ENCODE measurements at places on chromosomes 2 and 18.

DNA sequence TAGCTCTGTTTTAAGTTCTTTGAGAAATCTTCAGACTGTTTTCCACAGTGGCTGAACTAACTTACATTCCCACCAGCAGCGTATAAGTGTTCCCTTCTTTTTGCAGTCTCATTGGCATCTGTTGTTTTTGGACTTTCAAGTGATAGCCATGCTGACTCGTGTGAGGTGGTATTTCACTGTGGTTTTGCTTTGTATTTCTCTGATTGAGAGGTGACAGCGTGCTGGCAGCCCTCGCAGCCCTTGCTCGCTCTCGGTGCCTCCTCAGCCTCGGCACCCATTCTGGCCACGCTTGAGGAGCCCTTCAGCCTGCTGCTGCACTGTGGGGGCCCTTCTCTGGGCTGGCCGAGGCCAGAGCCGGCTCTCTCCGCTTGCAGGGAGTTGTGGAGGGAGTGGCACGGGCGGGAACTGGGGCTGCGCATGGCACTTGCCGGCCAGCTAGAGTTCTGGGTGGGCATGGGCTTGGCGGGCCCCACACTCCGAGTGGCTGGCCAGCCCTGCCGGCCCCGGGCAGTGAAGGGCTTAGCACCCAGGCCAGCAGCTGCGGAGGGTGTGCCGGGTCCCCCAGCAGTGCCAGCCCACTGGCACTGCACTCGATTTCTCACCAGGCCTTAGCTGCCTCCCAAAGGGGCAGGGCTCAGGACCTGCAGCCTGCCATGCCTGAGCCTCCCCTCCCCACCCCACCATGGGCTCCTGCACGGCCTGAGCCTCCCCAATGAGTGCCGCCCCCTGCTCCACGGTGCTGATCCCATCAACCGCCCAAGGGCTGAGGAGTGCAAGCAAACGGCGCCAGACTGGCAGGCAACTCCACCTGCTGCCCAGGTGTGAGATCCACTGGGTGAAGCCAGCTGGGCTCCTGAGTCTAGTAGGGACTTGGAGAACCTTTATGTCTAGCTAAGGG, 151.8 kb downstream of the IRS1 start:
- no peak for DNase-seq

GRCh38 chr18:46485675-46486194, 171.3 kb downstream of the LOXHD1 start:
- DNase-seq: no peak

- DNase-seq: no peak
Observed at GRCh38 chr18:13173578-13174145, 44.9 kb upstream of the LDLRAD4 start.

- peak; percentile 49 for DNase-seq
Observed at GRCh38 chr2:106582148-106583143, 95.3 kb downstream of the CD8B2 start.

GRCh38 chr2:65724336-65724735, 291.9 kb upstream of the SPRED2 start:
- no peak for DNase-seq

DNA sequence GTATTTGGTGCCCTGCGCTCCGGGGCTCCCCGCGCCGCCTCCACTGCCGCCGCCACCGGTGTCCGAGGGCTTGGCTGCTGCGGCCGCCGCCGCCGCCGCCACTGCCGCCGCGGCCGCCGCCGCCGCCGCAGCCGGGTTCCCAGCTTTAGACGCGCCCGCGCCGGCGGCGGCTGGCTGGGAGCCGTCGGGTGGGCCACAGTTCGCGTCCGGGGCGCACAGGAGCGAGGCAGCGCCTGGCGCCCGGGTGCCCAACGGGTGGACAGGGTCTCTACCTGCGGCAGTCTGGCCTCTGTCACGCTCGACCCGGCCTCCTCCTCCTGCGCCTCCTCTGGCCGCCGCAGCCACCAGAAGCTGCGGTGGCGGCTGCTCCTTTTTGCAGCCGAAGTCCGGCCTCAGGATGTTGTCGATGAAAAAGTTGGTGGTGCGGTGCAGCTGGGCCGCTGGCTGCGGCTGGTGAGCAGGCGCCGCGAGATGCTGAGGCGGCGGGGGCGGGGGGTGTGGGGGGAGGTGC, 951 bp downstream of the EN1 start:
- DNase-seq: no peak

DNA sequence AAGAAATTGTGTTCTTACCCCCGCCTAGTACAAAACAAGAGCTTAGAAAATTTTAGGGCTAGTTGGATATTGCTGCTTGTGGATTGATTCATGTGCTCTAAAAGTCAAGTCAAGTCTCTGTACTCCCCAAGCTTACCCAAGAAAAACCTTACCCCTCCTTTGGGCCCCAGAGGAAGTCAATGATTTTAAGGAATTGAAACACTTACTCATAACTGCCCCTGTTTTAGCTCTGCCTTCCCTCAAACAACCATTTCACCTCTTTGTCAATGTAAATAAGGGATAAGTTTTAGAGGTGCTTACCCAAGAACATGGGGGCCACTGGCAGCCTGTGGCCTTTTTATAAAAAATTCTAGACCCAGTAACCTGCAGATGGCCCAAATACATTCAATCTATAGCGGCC, 136.6 kb upstream of the RMP24 start:
- no peak for DNase-seq

GRCh38 chr2:66283787-66284186, 151.1 kb upstream of the MEIS1 start:
- no peak for DNase-seq

- no peak for DNase-seq
Observed at GRCh38 chr2:25420820-25421237, 79.1 kb upstream of the DNMT3A start.

DNA sequence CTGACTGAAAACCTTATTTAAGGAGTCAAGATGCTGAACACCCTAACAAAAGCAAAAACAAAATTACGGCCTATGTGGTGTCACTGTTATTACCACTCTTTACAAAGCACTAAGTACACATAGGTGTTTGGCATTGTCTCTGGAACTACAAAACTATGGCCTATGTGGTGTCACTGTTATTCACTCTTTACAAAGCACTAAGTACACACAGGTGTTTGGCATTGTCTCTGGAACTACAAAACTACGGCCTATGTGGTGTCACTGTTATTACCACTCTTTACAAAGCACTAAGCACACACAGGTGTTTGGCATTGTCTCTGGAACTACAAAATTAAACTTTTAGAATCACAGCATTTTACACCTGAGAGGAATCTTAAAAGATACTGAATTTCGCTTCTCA, 47.4 kb downstream of the SLC35F5 start:
- peak; percentile 95 for DNase-seq

- DNase-seq: no peak
Observed at GRCh38 chr18:27794181-27794926, 382.6 kb downstream of the CDH2 start.

- no peak for DNase-seq
Observed at GRCh38 chr2:63982335-63982734, 36.9 kb downstream of the VPS54 start.

All from NCI-H748 treated with DMSO at 0.1 percent for 48 hours (cell line).